ENCODE measurements at places on chromosomes 4 and X.

GRCh38 chrX:12330841-12331240 is 192.6 kb downstream of the FRMPD4 start:
- no peak for DNase-seq

DNA sequence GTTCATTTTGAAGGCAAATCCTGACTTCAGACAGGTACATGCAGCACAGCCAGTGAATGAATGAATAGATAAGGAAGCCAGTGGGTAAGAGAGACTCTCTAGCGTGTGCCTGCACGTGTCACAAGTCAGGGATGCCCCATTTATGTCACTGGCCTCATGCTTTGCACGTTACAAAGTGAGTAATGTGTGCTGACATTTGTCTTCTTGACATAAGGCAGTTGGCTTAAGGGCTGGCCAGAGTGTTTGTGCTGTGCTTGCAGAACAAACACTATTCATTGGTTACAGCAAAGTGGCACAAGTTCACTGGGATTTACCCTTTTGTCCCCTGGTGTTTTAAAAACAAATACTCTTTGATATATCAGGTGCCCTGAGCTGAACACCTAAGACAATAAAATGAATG is 55.9 kb downstream of the CRMP1 start:
- DNase-seq: no peak

DNA sequence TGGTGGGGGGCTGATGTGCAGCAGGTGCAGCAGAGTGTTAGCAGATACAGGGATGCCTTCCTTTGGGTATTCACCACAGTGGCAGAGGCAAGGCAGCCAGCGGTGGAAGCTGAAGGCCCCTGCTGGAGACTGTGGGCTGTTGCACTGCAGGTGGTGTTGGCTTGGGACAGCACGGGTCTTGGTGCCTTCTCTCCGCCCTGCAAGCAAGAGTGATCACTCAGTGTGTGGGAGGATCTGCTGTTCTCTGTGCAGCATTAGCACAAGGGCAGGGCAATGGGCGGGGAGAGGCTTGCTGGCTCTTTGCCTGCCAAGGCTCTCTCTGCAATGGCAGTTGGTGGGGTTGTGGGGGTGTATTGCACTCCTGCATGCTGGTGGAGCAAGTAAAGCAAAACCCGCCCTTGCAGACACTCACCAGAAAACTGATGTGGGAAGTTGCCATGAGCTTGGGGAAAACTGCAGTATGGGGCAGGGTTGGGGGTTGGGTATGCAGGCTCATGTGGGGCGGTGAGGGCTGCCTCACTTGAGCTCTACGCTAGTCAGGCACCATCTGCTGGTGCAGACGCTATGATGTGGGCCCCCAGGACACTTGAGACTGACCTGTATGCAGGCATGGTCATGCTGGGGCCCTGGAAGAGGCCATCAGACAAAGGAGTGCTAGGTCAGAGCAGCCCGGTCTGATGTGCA is 820.8 kb upstream of the GRIA3 start:
- DNase-seq: no peak

DNA sequence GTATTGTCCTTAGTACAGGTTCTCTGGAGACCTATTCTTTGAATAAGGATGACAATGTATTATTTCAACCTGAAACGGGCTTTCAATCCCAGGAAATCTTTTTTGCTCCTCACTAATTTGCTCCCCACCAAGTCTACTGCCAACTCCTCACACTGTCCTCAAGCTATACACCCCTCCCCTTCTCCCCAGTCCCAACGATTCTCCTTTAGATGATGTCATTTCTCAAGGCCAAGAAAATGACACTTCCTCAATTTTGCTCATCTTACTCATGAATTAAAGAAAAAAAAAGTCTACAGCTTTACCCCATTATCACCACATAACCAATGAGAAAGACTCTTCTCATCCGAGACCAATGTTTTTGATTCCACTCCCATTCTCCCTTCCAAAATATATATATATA is 20.6 kb downstream of the AP1S2 start:
- DNase-seq: no peak

DNA sequence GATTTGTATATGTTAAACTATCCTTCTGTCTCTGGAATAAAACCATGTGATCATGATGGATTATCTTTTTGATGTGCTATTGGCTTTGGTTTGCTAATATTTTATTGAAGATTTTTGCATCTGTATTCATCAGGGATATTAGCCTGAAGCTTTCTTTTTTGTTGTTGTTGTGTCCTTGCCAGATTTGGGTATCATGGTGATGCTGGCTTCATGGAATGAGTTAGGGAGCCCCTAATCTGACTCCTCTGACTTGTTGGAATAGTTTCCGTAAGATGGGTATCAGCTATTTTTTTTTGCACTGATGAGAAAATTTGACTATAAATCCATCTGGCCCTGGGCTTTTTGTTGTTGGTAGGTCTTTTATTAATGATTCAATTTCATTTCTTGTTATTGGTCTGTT is 45.7 kb downstream of the ATP10D start:
- no peak for DNase-seq

DNA sequence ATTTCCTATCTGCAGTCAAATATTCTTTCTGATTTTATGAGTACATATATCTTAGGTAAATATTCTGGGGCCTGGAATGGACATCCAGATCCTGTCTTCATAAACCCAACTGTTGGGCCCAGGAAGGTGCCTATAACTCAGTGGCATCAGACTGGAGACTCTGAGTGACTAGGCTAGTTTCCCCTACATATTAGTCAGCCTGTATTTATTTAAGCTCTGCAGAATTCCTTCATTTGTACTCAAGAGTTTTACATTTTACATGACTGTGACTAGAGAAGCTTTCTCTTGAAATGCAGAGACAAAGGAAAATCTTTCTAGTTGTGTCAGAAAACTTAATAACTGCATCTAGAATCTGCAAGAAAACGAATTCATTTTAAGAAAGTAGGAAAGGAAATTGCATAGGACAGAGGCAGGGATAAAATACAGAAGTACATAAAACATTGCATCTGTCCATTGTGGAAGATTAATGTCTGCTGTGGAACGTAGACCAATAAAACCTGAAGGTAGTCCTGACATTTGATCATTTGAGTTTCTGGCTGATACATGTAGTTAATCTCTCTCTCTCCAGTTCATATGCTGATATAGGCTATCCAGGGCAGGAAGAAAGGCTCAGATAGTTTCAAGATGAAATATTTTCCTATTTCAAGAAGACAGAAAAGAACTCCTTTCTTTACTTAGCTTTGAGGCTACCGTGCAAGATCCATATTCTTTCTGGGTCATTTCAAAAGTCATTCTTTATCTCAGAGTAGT is 78.2 kb downstream of the OPHN1 start:
- DNase-seq: peak; percentile 8

DNA sequence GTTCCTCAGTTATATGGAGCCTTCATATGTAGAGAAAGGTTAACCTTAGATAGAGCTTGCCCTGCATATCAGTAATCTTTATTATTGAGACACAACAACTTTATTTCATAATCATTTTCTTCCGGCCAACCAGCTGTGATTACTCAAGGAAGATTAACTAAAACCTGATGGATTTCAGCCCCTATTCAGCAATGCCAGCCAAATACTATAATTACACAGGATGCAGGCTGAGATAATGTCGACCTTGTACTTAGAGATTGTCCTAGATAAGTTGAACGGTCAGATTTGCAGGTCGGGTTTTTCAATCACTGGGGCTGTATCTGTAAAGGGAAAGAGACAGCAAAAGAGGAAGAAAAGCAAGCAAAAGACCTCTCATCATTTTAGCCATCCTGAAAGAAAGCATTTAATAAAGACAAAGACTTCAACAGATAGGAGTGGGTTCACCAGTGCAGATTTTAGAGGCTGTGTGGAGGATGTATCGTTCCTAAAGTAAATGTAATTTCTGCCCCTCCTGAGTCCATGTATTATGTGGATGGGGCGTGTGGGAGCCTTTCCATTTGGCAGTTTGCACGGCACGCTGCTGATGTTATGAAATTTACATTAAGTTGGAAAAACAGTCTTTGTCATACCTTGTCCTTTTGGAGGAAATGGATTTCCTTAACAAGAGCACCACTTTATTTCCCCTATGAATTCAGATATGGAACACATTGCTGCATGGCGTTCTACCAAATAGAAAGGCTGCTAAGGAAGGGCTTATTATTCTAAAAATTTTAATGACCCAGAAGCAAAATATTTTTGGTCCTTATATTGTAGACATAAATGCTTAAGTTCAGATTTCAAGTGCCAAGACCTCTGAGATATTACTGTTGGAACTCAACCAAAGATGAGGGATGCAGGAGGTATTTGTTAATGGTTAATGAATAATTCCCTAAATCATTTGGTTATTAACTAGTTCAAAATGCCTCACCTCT is 496.7 kb downstream of the SPRY1 start:
- no peak for DNase-seq

- peak; percentile 3 for DNase-seq
These were observed 66.4 kb upstream of the MAOA start for GRCh38 chrX:43589735-43590134.

DNA sequence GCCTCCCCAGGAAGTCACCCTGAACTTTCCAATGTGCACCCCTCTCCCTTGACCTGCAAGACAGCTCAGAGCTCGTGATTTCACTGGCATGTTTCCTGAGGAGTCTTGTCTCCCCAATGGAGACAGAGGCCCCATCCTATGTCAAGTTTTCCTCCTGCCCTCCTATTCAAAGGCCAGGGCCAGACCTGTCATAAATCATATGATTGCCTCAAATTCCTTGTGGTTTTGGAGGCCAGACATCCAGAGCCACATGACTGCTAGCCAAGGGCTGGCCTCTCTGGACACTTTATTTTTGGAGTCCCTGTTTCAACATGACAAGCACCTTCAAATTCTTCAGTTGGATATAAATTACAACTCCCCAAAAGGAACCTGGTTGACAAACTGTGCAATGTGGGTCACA is 76.0 kb upstream of the TFDP3 start:
- no peak for DNase-seq

DNA sequence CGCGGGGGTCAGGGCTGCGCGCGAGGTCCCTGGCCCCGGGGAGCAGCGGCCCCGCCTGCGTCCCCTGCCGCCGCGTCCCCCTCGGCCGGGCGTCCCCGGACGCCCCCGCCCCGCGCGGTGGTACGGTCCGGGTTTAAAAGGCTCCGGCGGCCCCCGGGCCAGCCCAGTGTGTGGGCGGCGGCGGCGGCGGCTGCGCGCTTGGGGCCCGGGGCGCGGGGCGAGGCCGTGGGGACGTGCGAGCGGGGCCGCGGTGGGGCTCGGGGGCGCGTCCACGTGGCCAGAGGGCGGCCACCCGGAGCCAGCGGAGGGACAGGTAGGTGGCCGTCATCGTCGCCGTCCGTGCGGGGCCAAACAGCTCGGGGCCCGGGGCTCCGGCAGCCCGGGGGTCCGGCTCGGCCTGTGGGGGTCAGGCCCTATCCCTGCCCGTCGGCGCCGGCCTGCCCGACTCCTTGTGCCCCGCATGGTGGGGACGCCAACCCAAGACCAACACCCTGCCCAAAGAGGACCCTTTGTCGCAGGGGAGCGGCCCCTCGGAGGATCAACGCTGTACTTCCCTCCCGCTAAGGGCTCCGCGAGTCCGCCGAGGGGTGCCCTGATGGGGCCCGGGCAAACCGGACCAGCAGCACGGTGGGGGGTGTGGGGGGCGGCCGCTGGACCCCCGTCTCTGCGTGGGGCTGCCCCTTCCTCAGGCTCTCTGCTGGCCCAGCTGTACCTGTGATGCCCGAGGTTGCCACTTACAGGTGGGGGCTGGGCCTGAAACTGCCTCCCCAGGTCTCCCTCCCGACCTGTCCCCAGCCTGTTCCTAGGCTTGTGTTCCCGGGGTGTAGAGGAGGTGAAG is at the start of gene PLXNA3:
Gene PLXNA3, plus strand, starts transcription at position 166 of the 838 bp plus-strand sequence. CDS start 1,903 bp downstream, outside the sequence.
- no peak for DNase-seq

Measured in astrocyte of the spinal cord (primary cell).